ENCODE measurements at places on chromosomes 4 and X.

GRCh38 chr4:89661173-89661899 is 175.6 kb downstream of the SNCA start:
- no peak for DNase-seq

DNA sequence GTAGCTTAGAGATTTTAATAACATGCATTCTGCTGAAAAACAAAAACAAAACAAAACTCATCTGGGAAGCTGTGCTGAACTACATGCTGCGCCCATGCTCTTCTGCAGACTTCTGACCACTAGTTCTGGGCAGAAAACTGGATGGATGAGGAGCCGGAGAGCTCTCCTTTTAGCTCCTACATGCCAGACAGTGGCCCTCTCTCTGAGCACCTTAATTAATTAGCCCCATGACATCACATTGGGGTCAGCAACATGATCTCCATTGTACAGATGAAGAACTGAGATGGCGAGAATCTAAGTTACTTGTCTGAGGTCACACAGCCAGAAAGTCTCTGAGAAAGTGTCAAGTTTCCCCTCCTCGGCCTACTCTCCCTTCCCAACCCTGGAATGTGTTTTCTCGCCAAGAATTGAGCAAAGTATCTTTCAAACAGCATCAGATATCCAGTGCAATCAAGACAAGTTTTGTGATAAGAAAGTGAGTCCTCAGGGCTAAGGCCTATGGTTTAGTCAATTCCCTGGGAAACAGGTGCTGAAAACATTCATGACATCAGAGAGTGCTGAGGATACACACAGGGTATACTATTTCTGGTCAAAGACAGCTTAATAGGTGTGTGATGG is 21.6 kb downstream of the SCD5 start:
- no peak for DNase-seq

DNA sequence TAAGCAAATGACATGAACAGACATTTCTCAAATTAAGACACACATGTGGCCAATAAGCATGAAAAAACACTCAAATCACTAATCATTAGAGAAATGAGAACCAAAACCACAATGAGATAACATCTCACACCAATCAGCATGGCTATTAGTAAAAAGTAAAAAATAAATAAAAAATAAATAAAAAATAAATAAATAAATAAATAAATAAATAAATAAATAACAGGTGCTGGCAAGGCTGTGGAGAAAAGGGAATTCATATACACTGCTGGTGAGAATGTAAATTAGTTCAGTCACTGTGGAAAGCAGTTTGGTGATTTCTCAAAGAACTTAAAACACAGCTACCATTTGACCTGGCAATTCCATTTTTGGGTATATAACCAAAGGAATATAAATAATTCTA is 167.1 kb upstream of the CNKSR2 start:
- DNase-seq, result no peak

- peak; percentile 3 for DNase-seq
These were observed at the start of gene ODAPH for GRCh38 chr4:75555294-75556164. ODAPH (plus strand) TSS chr4:75556066; CDS start chr4:75556083, 17 bp downstream.

DNA sequence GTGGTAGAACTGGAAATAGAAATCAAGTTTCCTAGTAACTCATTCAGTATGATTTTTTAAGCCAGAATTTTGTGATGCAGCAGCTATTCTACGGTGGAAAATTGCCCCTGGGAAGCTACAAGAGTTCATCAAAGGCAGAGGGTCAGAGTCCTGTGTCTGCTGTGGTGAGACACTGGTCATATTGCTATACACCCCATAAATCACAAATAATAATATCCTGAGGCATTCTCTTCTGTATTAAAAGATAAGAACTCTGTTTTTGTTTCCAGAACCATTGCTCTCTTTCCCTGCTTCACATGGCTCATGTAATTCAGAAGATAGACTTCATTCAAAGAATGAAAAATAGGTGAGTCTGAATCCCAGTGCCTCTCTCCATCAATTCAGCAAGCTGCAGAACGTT is 188.8 kb upstream of the NOCT start:
- no peak for DNase-seq

GRCh38 chr4:99803566-99804101 is 13.0 kb upstream of the DAPP1 start:
- DNase-seq, result no peak

DNA sequence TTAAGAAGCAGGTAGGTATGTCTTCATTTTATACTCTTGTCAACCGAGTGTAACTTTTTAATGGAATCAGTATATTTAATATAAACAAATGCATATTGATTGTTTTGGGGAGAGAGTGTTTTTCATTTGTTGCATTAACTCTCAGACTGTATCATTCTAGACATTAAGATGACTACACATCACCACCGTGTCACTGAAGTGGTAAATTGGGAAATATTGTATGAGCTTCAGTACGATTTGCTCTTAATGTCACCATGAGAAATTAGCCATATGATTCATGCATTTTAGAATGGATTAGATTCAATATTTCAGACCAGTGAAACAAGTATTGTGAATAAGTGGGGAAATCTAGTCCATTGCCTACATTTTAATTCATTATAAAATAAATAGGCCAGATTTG is 9.7 kb upstream of the MFAP3L start:
- no peak for DNase-seq

DNA sequence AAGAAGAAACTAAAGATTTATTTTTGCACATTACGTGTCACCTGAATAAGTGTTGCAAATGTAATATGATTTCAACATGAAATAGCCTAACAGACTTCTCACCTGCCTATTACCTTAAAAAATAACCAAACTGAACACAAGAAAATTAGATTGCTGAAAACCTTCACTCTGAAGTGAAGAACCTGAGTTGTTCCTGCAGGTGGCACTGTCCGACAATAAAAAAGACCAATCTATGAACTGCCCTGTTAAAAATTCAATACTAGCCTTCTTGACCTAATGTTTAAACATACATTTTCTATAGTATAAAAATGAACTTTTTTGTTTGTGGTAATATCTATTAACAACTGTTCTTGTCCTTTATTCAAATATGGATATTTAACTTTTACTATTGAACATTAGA is 69.2 kb upstream of the PNPLA4 start:
- DNase-seq, result peak; percentile 32

GRCh38 chrX:69050051-69050765 is 115.0 kb downstream of the PJA1 start:
- no peak for DNase-seq

DNA sequence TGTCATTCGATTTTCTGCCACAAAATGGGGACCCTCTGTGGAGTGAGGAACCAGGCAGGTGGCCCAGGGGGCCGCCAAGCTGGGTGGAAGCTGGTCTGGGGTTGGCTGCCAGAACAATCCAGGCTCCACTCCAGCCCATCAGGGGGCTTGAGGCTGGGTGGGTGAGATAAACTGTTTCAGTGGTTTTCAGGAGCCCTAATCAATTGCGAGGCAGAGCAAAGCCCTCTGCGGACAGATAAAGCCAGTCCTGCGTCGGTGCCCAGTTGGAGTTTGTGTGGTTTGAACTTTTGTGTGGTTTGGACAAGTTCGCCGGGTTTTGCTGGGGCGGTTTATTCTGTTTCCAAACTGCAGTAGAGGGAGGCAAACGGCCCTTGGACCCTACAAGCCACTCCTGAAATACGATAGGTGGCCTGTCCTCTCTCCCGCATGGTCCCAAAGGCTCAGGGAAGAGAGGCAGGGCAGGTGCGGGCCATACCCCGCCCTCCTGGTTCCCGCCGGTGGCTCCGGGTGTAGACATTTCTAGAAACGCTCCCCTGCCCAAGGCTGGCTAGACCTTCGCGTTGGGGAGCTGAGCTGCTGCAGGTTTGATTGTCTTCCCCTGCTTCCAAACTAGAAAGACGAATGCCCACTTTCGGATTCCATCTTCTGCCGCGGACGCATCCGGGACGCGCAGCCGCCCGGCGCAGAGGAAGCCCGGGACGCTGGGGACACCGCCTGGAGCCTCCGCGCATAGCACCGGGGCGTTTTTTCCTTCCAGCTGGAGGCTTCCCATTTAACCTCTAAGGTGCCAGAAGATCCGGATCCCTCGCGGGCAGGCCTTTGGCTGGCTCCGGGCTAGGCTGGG is 169.0 kb upstream of the BCOR start:
- DNase-seq, result peak; percentile 55

GRCh38 chr4:38482696-38483095 is 181.3 kb upstream of the KLF3 start:
- DNase-seq, result no peak

- DNase-seq, result no peak
These were observed 318.3 kb downstream of the ARHGAP24 start for GRCh38 chr4:85793233-85793585.

- DNase-seq, result no peak
These were observed 126.9 kb downstream of the FAM53A start for GRCh38 chr4:1557221-1557597.

GRCh38 chrX:120269373-120270035 is 18.9 kb downstream of the ZBTB33 start:
- DNase-seq, result peak; percentile 30

GRCh38 chr4:2364654-2365053 is 53.8 kb downstream of the ZFYVE28 start:
- DNase-seq, result peak; percentile 70

GRCh38 chrX:65581661-65582339 is 47.2 kb upstream of the LAS1L start:
- peak; percentile 65 for DNase-seq

DNA sequence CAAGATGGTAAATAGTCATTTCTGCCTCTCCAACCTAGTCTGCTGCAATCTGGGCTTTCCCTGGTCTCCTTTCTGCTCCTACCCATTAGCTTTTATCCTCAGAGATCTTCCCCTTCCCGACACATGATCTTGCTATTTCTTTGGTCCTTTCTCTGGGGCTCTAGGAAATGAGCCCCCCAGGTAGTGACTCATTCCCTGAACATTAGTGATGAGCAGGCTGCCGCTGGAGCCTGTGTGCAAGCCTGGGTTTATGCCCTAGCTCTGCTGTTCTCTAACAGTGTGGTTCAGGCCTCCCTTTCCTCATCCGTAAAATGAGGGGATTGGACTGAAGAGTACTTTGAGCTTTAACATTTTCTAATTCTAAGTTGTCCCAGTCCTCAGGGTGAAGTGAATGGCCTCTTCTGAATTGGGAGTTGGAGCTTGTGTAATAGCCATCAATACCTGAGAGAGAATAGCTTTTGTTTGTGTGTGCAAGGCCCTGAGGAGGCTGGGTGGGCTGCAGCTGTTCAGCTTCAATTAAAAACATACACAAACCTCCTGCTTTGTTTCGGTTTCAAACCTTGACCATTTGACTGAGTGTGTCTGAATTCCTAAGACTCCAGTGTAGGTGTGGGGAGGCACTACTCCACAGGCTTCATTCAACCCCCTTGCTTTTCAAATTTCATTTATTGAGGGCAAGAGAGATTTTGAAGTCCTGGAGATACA is 115.6 kb upstream of the SCML1 start:
- no peak for DNase-seq

- no peak for DNase-seq
These were observed 351.8 kb downstream of the GRIA2 start for GRCh38 chr4:157572284-157572683.

DNA sequence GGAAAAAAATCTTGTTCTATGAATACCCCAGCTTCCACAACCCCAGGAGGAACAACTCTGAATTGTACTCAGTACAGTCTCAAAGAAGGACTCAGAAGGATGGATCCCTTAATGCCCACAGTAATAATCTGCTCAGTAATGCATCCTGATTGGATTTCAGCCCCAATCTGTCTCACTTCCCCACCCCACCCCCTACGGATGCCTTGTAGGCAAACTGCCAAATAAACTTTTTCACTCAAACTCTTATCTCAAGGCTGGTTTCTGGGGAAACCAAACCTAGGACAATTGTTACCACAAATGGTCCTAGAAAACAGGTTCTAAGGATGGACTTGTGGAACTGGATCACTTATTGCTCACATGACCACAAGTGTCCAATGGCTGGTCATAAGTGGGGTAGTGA is 1021.8 kb upstream of the INTU start:
- no peak for DNase-seq
